Activated CD8-positive, alpha-beta memory T cell treated with anti-CD3 and anti-CD28 coated beads, Interleukin-2, amount 50 U/mL, for 4 hours (primary cell): ENCODE measurements at places on chromosomes 7 and 10.

GRCh38 chr10:118844731-118845521 lies 90.2 kb upstream of the CACUL1 start:
- no peak for DNase-seq

- DNase-seq, result no peak
These were observed 115.9 kb downstream of the GPR85 start for GRCh38 chr7:112970771-112971170.

DNA sequence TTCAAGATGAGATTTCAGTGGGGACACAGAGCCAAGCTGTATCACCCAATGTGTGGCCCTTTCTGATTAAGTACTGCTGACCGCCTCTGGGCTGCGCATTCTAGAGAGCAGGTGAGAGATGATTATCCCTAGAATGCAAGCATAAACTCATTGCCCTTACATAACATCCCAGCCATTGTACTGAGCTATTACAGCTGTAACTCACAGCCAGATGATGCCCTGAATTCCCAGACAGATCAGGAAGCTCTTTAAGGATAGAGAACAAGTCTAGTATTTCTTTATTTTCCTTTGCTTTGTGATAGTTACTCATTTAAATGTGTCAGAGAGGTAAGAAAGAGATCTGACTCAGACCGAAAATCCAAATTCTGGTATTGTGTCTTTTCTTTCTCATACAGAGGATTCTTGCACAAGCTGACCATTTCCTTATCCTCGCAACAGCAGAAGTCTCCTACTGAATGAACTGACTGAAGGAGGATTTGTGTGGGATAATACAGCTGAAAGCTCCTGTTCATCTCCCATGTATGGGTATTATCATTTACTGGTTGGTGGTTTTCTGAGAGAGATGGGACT lies 58.4 kb downstream of the ZNF22 start:
- no peak for DNase-seq

DNA sequence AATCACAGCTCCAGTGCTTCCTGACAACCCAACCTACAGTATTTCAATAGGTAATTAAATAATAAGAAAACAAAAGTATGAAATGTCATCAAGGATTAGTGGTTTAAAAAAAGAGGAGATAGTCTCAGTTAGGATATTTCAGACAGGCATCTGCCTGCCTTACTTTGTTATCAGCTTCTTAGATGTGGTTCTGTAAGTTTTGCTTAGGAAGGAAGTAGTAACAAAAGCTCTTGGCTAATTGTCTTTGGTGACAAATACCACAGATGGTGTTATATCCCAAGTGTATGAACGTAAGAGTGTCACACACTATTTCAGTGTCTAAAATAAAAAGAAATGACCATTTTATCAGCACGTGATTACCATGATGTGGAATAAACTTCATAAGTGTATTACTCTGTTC lies 9.8 kb upstream of the ACTA2 start:
- no peak for DNase-seq

DNA sequence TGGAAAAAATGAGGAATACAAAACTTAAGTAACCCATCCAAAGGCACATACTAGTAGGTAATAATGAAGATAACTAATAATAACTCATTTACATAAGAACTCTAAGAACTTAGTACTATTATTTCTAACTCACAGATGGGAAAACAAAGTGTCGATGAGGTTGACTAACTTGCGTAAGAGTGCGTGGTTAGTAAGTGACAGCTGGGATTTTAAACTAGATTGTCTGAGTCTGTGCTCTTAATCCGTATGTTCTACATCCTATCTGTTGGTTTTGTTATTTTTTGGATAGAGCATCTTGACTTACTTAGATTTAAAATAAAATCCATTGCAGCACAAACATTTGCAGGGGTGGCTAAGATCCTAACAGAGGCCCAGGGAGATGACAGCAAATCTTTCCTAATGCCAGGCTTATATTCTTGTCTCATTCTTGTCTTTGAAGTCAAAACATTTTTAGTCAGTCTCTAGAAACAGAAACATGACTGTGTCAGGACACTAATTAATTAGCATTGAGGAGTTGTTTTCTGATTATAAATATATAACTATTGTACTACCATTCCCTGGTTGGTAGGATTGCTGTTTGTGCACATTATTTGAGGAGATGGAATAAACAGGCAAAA lies 11.7 kb downstream of the RPA3 start:
- no peak for DNase-seq

DNA sequence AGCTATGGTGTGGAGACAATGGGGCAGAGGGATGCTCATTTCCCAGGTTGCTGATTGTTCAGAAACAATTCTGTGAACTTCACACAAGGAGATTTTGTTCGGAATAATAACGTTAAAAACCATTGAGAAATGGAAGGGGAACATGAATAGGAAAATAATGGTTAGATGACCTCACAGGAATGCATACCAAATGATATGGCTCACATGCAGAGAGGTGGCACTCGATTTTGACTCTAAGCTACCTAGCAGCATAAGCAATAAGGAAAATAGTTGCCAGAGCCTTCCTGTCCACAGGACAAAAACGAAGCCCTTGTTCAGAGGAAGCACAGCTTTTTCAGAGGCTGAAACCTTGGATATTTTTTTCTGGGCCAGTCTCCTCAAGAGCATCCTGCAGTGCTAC lies 293.1 kb downstream of the ZEB1 start:
- no peak for DNase-seq
